Stimulated activated CD4-positive, alpha-beta T cell treated with anti-CD3 and anti-CD28 coated beads, TNF-alpha, amount 100 ng/mL, for 48 hours (primary cell): ENCODE measurements at places on chromosomes 11 and 22.

- no peak for DNase-seq
Measured at GRCh38 chr22:17606496-17606895, 22.1 kb downstream of the ATP6V1E1 start.

DNA sequence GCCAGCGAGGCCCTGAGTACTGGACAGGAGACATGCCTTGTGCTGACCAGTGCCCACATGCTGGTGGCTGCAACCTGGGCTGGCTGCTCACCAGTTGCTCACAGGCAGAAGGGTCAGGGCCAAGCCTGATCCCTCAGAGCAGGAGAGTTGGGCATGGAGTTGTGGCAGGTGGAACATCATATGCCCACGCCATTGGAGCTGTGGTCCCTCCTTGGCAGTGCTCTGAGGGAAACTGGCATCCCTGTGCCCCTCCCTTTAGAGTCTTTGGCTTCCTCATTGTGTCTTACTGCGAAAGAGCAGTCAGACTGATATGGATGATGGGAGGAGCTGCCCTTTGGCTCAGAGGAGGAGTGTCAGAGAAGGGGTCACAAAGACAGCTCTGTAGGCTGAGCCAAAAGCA, 3.1 kb upstream of the MYEOV start:
- no peak for DNase-seq

- no peak for DNase-seq
Measured at GRCh38 chr22:33240888-33241475, 182.8 kb upstream of the SYN3 start.

- DNase-seq, result no peak
Measured at GRCh38 chr11:66473608-66474515, 6.4 kb upstream of the DPP3 start.

DNA sequence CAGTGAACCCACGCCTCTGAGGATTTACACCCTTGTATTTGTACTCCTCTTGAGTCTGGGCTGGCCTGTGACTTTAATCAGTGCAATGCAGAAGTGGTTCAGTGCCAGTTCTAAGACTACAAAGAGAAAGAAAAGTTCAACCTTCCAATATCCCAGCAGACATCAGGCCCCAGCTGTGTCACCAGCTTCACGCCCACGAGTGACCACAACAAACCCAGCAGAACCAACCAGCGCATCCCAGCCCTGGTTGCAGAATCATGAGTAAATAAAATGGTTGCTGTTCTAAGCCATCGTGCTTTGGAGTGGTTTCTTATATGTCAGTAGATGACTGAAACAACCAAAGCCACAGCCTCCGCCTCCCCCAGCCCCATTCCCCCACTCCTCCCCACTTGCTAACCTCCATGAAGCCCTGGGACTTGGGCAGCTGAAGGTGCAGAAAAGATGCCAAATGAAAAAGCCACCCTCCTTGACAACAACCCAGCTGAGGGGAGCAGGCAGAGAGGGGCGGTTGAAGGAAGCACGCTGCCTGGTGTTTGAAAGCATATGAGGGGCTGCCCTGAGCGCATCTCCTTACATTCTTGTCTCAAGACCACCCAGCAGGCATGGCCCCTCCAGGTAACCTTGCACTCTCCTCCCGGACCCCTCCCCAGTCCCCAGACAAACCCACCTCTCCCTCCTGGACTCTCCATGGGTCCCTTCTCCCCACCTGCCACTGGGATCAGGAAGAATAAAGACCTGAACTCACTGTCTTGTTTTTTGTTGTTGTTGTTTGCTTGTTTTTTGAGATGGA, 20.9 kb downstream of the TSKU start:
- peak; percentile 54 for DNase-seq

GRCh38 chr22:37277384-37277783, 4.9 kb upstream of the CYTH4 start:
- no peak for DNase-seq

DNA sequence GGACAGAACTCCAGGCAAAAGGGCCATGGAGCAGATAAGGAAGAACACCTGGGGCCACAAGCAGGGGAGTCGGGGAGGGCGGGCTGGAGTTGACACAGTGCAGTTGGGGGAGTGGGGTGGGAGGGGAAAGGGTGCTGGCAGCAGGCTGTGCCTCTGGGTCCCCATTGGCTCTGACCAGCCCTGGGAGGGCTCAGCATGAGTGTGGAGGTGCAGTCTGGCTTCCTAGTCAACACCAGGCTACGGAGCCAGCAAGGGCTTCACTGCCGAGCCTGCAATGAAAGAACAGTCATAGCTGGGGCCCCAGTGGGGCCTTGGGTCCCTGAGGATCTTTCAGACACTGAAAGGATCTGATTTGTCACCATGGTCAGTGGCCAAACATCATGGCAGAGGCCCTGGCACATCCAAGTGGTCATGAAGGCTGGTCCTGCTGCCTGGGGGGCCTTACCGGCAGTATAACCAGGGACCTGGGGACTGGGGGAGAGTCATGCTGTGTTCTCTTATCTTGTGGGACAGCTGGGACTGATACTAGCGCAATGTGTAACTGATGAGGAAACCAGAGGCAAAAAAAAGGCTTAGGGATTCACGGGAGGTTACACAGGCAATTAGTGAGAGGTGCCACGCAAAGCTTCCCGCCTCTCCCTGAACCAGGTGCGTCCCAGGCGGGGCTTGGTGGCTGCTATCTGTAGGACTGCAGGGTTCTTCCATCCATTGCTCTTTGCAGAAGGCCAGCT, 11.6 kb downstream of the SLC37A2 start:
- DNase-seq, result no peak

DNA sequence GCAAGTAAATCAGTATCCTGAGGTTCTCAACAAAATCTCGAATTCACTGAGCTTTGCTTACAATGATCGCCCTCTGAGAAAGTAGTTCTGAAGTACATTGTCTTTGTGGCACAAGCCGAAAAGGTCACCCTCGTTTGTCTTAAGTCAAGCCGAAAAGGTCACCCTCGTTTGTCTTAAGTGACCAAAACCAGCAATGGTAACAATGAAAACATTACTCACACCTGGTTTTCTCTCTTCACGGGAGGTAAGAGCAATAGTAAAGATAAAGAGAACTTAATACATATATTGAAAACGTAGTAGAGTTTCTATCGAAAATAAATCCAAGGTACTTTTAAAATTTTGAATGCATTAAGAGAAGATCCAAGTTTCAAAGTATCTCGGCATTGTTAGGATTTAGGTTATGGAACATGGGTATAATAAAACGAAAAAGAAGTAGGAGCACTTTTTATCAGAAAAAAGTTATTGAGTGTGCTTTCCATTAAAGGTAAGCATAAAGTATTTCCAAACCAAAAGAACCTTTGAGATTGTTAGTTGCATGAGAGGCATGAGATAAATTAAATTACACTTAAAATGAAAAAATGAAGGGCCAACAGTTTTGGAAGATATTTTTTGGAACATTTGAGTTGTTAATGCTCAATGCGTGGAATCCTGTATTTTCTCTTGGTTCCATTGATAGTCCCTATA, 1.2 kb downstream of the BARX2 start:
- no peak for DNase-seq

DNA sequence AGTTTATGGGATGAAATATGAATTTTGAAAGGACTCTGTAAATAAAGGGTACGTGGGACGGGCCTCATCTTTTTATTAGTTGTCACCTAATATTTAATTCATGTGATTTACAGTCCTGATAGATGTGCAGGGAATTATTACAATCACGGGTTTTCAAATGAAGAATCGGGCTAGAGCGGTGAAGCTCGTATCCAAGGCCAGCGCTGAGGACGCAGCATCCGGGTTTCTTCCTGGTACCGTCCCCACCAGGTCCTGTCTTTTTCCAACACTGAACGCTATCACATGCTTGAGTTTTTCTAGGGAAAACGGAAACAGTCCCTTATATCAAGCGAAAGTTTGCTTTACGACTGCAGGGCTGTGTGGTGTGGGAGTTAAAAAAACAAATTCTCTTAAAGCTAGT, 787 bp downstream of the SMDT1 start:
- no peak for DNase-seq

- no peak for DNase-seq
Measured at GRCh38 chr22:31917227-31917921, 27.0 kb upstream of the YWHAH start.

GRCh38 chr11:77080643-77081210, 14.0 kb downstream of the CAPN5 start:
- no peak for DNase-seq

DNA sequence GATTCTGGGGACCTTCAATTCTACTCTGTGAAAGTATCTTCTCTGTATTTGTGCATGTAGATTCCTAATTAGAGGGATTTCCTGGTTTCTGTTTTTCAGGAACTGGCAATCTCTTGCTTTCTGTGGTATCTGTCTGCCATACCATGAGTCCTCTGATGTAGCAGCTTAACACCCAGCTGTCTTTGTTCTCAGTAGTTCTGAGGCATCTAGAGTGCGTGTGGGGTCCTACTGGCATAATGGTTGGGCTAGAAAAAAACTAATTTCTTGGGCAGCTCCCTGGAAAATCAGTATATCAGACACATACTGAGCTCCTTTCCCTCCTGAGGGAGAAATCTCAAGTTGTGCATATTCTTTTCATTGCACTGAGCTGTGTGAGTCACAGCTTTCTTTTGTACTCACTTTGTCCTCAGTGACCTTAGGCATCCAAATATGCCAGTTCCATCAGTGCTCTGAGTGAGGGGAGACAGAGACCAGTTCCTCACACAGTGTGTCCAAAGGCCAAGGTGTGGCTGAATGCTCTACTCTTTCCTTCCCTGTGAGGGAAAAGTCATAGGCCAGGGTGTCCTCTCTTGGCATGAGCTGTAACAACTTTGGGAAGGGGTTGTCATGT, 35.5 kb upstream of the SLC22A24 start:
- no peak for DNase-seq

DNA sequence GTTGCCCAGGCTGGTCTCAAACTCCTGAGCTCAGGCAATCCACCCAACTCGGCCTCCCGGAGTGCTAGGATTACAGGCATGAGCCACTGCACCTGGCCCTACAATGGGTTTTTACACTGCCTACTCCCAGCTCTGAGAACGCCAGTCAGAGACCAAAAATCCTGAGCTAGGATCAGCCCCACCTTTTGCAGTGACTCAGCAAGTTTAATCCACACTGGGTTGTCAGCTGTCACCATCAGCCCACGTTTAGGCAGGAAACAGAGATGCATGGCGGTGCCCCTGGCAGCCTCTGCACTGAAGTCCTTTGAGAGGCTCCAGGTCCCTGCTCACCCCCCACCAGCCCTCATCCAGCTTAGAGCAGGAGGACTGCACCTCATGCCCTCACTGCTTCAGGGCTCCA, 117.6 kb downstream of the ARHGAP8 start:
- DNase-seq, result no peak

- no peak for DNase-seq
Measured at GRCh38 chr11:93476796-93477195, 66.4 kb downstream of the SMCO4 start.

DNA sequence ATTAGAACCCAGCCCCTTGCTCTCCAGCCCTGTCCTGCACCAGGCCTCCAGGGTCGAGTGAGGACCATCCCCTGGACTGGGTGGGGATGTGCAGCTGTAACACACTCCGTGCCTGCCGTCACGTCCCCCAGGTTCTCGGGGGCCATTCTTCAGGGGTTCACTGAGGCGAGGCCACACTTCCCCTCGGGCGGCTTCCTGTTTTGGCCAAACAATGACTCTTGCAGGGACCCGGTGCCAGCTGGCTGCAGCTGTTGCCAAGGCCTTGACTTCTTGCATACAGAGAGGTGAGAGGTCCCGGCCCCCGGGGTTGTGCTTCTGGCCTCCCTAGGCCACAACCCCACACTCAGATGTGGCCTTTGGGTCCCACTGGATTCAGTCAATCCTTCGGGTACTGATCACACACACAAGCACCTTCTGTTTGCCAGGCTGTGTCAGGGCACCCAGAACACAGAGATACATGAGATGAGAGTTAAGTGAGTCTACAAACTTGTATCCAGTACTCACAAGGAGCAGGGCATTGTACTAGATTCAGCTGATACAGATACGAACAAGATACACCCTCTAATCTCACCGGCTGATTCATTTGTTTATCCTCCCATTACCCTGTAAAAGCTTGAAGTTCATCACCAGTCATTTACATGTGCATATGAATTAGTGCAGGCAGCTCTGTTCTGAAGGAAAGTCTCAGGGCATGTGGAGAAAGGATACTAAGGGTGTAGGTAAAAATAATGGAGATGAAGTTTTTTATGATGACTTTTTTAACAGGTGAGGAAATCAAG, 32.9 kb downstream of the LRRC32 start:
- no peak for DNase-seq

GRCh38 chr11:72251614-72252013, 7.6 kb upstream of the PHOX2A start:
- no peak for DNase-seq

DNA sequence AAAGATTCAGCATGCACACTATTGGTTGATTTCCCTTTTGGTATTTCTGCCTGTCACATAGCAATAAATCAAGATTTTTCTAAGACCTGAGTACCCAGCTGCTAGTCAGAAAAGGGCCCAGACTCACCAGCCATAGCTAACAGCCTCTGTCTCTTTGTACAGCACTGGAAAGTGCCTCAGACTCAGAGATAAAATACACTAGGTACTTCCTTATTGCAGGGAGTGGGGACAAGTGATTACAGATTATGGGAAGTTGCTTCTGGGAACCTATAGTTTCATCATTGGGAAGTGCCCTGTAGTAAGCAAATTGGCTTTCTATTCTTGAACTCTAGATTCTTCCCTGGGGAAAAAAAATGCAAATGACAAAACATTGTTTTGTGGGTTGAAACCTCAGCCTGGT, at the start of gene CASP5:
Gene CASP5 (minus strand): TSS at position 166 of the 400 bp plus-strand sequence. CDS start 32 bp downstream, at position 134.
- no peak for DNase-seq

DNA sequence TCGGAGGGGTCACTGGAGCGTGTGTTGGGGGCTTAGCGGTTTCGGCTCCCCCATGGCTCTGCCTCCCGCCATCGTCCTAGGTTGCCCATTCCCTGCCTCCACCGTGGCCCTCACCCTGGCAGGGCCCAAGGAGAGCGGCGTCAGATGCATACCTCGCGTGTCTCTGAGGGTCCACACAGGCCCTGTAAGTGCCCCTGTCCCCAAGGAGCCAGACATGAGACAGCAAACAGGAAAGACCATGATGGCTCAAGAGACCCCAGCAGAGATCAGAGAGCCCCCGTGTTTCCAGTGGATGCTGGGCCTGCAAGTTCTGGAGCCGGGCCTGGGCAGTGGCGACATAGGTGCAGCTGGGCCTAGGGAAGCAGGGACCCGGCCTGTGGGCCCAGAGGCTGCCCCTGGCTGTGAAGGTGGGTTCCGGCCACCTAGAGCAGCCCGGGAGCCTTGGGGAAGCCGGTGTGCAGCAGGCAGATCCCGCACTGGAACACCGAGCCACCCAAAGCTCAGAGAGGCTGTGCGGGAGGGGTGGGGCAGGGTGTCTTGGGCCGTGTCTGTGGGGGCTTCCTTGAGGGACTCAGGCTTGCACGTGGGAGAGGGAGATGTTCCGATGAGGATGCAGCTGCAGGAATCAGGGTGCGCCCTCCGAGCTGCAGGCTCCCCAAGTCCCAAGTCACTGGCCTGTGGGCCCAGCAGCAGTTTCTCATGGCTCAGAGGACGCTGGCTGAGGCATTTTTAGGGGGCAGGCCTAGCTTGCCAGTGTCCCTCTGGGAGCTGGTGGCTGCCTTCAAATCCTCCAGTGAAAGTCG, 126.4 kb downstream of the KCNQ1OT1 start:
- DNase-seq, result no peak
